ENCODE measurements at places on chromosomes 1 and 21.
A peak's percentile ranks its signal among the peaks of the same experiment; 100 is the strongest.

GRCh38 chr1:19205403-19205802, 4.7 kb downstream of the UBR4 start:
- DNase-seq = no peak

- DNase-seq = no peak
Observed at GRCh38 chr1:226350519-226350865, 41.5 kb upstream of the LIN9 start.

DNA sequence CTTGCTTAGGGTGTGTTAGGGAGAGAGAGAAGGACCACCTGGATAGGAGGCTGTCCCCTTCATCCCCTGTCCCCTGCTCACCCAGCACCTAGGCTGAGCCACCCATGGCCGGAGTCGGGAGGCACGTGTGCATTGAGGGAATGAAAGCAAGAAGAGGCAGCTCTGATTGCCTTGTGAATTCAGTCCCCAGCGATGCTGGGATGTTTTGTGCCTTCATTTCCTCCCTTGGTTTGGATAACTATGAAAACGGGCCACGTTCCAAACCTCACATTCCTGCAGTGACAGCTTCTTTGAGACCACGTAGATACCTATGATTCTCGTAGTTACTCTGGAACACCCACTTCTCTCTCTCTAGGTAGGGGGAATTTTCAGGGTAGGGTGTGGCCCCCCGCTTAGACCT, 67.1 kb downstream of the MAN1C1 start:
- no peak for DNase-seq

GRCh38 chr21:18267496-18267895, 22.9 kb downstream of the CHODL start:
- no peak for DNase-seq

GRCh38 chr1:71944006-71944405, 338.3 kb downstream of the NEGR1 start:
- DNase-seq = no peak

DNA sequence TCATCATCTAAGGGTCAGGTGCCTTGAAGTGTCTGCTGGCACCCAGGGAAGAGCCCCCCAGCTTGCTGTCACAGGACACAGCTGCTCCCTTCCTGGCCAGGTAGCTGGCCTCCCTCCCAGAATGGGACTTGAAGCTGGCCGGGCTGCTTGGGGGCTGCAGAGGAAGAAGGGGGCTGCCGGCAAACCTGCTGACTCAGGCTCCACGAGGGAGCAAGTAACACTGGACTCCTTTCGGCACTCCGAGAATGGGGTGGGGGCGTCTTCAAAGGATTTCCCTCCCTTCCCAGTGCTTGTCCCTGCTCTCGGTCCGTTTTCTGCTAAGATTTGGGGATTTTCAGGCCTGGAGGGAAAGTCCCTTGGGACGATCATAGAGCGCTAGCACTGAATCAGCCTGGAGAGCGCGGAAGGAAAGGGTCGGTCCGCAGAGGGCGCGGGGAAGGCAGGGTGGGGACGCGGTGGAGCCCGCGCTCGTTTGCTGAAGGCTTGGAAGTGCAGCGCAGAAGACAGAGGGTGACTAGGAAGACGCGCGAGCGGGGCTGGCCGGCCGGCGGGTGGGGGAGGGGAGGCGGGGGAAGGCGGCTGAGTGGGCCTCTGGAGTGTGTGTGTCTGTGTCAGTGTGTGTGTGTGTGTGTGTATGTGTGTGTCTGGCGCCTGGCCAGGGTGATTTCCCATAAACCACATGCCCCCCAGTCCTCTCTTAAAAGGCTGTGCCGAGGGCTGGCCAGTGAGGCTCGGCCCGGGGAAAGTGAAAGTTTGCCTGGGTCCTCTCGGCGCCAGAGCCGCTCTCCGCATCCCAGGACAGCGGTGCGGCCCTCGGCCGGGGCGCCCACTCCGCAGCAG, at the start of gene CSF1:
CSF1 (plus strand) TSS at position 727 of the 840 bp plus-strand sequence. CDS start 175 bp downstream, outside the sequence.
- DNase-seq = peak; percentile 77

DNA sequence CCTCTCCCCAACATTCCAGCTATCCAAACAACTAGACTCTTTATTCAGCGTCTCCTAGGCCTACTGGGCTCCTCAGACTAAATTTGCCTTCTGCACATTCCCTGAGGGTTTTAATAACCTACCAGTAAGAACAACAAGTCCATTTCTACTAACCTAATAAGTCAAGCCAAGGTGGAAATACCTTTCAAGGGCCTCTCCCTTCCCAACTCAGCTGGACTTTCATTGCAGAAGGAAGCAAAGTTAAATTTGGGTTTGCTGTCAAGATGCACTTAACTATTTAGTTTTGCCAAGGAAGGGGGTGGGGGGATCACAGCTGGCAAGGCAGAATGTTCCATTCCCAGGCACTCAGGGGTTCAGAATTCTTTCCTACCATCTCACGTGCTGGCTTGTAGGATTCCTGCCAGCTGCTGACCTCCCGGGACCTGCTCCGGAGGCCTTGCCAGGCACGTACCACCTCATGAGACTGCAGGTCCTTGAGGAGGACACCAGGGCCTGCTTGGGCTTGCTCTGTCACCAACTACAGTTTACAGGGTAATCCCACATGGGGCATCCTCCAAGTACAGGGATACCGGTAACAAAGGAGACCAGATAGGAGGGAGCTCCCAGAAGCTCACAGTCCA, 29.8 kb downstream of the SLC30A1 start:
- no peak for DNase-seq

DNA sequence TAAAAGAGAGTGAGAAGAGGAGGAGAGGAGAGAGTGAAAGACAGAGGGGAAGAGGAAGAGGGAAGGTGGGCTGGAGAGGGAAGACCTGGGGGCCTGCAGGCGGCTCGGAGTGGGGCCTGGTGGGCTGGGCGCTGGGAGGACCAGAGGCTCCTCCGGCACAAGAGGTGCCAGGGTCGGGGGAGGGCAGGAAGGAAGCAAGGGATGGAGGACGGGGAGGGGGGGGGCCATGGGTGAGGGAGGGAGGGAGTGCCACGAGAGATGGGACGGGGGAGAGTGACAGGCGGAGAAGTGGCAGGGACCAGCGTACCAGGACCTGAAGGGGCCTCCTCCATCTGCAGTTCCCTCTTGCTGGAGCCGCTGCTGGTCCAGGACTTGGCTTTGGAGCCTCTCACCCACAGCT, 87.7 kb downstream of the CASZ1 start:
- no peak for DNase-seq

GRCh38 chr1:224867715-224868114, 61.8 kb upstream of the DNAH14 start:
- no peak for DNase-seq

DNA sequence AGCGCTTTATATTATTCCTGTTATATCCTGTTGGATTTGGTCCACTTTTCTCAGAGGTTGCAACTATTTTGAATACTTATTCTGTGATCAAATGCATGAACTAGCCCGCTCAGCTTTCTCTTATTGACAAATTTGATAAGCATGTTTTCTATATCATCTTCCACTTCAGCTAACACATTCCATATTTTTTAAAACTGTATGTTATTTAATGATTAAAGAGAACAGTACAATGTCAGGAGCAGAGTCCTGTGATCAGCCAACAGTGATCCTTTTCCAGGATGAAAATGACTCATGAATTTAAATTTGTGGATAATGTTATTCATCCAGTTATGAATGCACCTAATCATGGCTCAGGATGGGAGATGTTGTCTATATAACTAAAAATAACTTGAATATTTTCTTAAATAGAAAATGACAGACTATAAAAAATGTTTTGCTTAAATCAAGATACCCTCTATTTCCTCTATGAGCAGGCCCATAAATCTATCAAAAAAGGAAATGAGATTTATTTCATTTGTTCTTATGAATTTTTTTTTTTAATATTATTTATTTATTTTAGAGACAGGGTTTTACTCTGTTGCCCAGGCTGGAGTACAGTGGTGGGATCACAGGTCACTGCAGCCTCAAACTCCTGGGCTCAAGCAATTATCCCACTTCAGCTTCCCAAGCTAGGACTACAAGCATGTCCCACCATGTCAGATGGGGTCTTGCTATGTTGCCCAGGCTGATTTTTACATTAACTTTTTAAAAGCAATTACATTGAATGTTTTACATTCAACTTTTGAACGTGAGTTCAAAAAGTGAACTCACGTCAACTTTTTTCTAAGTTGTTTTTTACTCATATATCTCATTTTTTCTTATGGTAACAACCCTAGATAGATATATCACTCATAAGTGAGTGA, 12.5 kb downstream of the BPNT1 start:
- DNase-seq = no peak

- DNase-seq = no peak
Observed at GRCh38 chr1:104182251-104182650, 432.6 kb downstream of the AMY1C start.

- no peak for DNase-seq
Observed at GRCh38 chr1:46005594-46005993, 126.8 kb downstream of the PIK3R3 start.
